Osteocyte (in vitro differentiated cells): ENCODE measurements at places on chromosomes 2 and 18. TPM values are rescaled to one million over a fixed set of nuclear protein-coding genes. Genes with fewer than 3 reads are reported as not detected.

POTEJ gene
- total RNA-seq, result not detected in 2 replicates

CD207 gene
- total RNA-seq, result not detected in 2 replicates

FZD7 gene
- total RNA-seq, result 37.0 and 37.8 TPM in 2 replicates

HOXD13 gene
- total RNA-seq, result not detected in 2 replicates

DNER gene
- total RNA-seq, result 0.13 and 0.19 TPM in 2 replicates

LYPD1 gene
- total RNA-seq, result 0.18 and 0.19 TPM in 2 replicates

DLX2 gene
- 17.4 and 17.6 TPM in 2 replicates for total RNA-seq

GYPC gene
- 110 and 114 TPM in 2 replicates for total RNA-seq

- no peak overlapping the region for H3K27ac ChIP-seq
- DNase-seq, result no peak
- H3K27me3 ChIP-seq, result no peaks in the 10 kb centered on the region
- no peak overlapping the region for H3K4me3 ChIP-seq
Measured at GRCh38 chr2:50763776-50764175, 268.2 kb downstream of the NRXN1 start.

DNA sequence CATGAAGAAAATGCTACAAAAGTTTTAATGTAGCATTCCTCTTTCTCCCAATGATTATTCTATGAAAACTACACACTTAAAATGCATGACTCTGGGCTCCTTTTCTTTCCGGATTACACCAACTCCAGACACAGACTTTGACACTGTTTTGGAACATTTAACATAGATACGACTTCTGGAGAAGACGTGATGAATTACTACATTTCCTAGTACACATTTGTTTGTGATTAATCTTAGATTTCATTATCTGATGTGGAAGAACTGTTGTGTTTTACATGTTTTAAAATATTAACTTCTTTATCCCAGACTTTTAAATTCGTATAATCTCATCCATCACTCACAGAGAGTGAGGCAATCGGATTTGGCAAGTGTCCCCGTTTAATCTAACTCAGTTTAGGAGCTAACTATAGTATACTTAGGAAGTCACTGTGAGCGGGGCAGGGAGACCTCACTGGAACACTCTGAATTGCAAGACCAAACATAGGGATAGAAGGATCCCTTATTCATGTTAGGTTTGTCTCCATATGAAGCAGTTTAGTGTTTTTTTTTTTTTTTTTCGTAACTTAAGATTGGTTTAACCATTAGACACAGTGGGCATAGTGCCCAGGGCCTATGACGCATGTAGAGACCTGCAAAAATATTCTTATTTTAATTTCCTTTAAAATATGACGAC is 66.7 kb downstream of the PDE1A start:
- no peak overlapping the region for H3K27ac ChIP-seq
- no peaks in the 10 kb centered on the region for H3K4me1 ChIP-seq
- no peaks in the 10 kb centered on the region for H3K27me3 ChIP-seq
- no peak for DNase-seq
- no peaks in the 10 kb centered on the region for H3K36me3 ChIP-seq

GRCh38 chr2:8494589-8494988 is 187.3 kb upstream of the ID2 start:
- peaks cover 13% of the 10 kb centered on the region for H3K27me3 ChIP-seq
- no peaks in the 10 kb centered on the region for H3K36me3 ChIP-seq
- H3K27ac ChIP-seq, result no peak overlapping the region
- no peak for DNase-seq

GRCh38 chr2:238381341-238382115 is 45.2 kb upstream of the ASB1 start:
- no peak for DNase-seq
- H3K27ac ChIP-seq, result no peak overlapping the region
- H3K4me3 ChIP-seq, result no peak overlapping the region
- no peaks in the 10 kb centered on the region for H3K27me3 ChIP-seq
- peaks cover 15% of the 10 kb centered on the region for H3K36me3 ChIP-seq

- peaks cover 4% of the 10 kb centered on the region for H3K4me1 ChIP-seq
- peaks cover 10% of the 10 kb centered on the region for H3K27me3 ChIP-seq
- H3K36me3 ChIP-seq, result no peaks in the 10 kb centered on the region
- H3K27ac ChIP-seq, result no peak overlapping the region
- no peak overlapping the region for H3K4me3 ChIP-seq
Measured at GRCh38 chr18:22228976-22229375, 59.6 kb downstream of the GATA6 start.

DNA sequence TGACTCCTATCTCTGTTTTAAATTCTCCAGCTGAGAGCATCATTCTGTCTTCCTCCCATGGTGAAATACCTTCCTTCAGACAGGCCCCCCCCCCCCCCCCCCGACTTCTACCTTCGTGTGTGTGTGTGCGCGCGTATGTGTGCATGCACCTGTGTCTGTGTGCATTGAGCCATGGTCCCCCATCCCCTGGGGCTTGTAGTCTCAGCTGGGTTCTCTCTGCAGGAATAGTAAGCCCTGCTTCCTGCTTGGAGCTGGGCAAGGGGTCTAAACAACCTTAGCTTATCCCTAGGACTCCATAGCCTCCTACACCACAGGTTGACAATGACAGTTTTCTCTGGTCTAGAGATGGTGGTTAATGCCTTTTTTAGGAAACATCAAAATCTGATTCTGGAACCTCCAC is 427.5 kb upstream of the KLHL29 start:
- no peaks in the 10 kb centered on the region for H3K27me3 ChIP-seq
- no peaks in the 10 kb centered on the region for H3K4me1 ChIP-seq
- H3K36me3 ChIP-seq, result no peaks in the 10 kb centered on the region
- no peak overlapping the region for H3K27ac ChIP-seq

- H3K27ac ChIP-seq, result no peak overlapping the region
- no peaks in the 10 kb centered on the region for H3K27me3 ChIP-seq
- no peak overlapping the region for H3K4me3 ChIP-seq
- no peaks in the 10 kb centered on the region for H3K4me1 ChIP-seq
- no peak for DNase-seq
Measured at GRCh38 chr2:15601681-15602080, 10.0 kb downstream of the DDX1 start.

DNA sequence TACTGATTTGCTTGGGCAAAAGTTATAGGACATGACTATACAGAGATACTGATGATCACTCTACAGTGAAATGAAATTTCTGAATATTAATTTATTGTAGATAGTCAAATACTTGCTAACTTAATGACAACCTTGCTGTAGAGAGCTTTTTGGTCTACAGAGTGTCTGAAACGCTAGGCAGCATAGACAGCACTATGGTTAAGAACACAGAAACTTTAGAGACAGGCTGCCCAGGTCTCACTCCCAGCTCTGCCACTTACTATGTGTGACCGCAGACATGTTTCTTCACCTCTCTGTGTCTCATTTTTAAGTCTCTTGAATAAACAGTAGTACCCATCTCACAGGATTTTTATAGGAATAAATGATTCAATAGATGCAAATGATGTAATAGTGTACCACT is 247.0 kb downstream of the TCF4 start:
- H3K4me3 ChIP-seq, result no peak overlapping the region
- peaks cover 11% of the 10 kb centered on the region for H3K4me1 ChIP-seq
- no peak for DNase-seq

GRCh38 chr2:82226441-82226840 is 1921.9 kb upstream of the LRRTM1 start:
- no peaks in the 10 kb centered on the region for H3K4me1 ChIP-seq
- no peak overlapping the region for H3K4me3 ChIP-seq
- H3K36me3 ChIP-seq, result no peaks in the 10 kb centered on the region
- no peak for DNase-seq
- H3K27ac ChIP-seq, result no peak overlapping the region

GRCh38 chr2:171763602-171764001 is 76.3 kb downstream of the DYNC1I2 start:
- no peak overlapping the region for H3K27ac ChIP-seq
- peaks cover 4% of the 10 kb centered on the region for H3K4me1 ChIP-seq
- no peaks in the 10 kb centered on the region for H3K27me3 ChIP-seq
- H3K36me3 ChIP-seq, result peaks cover 56% of the 10 kb centered on the region
- no peak overlapping the region for H3K4me3 ChIP-seq
- DNase-seq, result no peak

- no peak for DNase-seq
- H3K4me1 ChIP-seq, result peaks cover 27% of the 10 kb centered on the region
- no peaks in the 10 kb centered on the region for H3K27me3 ChIP-seq
Measured at GRCh38 chr2:188527141-188527540, 235.5 kb downstream of the GULP1 start.

GRCh38 chr2:237700512-237701032 is 73.2 kb downstream of the LRRFIP1 start:
- H3K36me3 ChIP-seq, result no peaks in the 10 kb centered on the region
- peak; percentile 91 for DNase-seq
- H3K27me3 ChIP-seq, result no peaks in the 10 kb centered on the region

- no peak overlapping the region for H3K4me3 ChIP-seq
- no peak for DNase-seq
- no peaks in the 10 kb centered on the region for H3K36me3 ChIP-seq
- no peak overlapping the region for H3K27ac ChIP-seq
- no peaks in the 10 kb centered on the region for H3K27me3 ChIP-seq
Measured at GRCh38 chr2:72191441-72191840, 43.8 kb upstream of the CYP26B1 start.

DNA sequence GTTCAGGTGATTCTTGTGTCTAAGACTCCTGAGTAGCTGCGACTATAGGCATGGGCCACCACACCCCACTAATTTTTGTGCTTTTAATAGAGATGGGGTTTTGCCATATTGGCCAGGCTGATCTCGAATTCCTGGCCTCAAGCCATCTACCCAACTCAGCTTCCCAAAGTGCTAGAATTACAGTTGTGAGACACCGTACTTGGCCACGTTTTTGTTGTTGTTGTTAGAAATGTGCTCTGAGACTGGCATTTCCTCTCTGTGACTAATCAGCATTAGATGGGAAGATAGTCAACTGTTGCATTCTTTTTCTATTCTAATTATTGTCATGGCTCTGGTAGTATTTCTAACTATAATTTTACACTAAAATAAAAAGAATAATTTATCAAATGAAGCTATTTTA is 191.7 kb downstream of the CAMKMT start:
- H3K27me3 ChIP-seq, result no peaks in the 10 kb centered on the region
- H3K4me1 ChIP-seq, result peaks cover 34% of the 10 kb centered on the region
- peak overlapping the region; percentile 21 for H3K27ac ChIP-seq

DNA sequence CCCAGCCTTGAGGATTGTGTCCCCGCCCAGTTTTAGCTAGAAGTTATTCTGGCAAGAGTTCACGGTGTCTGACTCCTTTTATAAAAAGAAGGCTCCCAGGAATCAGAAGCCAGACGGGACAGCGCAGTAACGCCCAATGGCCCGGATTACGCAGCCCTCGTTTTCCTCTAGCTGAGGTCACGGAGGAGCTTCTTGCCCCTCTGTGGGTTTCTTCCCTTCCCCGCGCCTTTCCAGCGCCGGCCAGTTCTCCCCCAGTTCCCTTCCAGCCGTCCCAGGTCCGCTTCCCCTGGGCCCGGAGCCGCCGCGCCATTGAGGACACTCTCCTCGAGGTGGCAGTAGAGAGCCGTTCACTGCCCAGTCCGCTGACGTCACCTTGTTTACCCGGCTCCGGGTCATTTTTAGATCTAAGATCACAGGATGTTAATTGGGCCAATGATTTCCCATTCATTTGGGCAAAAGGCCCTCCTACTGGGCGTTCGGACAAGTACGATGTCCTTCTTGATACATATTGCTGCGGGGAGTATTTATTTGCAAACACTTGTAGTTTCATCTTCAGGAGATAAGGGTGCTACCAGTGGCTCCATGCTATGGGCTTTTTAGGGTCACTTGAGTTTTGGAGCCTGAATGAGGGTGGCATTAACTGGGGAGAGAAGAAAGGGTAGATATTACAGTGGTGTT is 81.5 kb upstream of the PPM1B start:
- H3K36me3 ChIP-seq, result no peaks in the 10 kb centered on the region
- peaks cover 7% of the 10 kb centered on the region for H3K4me1 ChIP-seq
- no peaks in the 10 kb centered on the region for H3K27me3 ChIP-seq
- peak; percentile 92 for DNase-seq
- H3K27ac ChIP-seq, result peak overlapping the region; percentile 57

DNA sequence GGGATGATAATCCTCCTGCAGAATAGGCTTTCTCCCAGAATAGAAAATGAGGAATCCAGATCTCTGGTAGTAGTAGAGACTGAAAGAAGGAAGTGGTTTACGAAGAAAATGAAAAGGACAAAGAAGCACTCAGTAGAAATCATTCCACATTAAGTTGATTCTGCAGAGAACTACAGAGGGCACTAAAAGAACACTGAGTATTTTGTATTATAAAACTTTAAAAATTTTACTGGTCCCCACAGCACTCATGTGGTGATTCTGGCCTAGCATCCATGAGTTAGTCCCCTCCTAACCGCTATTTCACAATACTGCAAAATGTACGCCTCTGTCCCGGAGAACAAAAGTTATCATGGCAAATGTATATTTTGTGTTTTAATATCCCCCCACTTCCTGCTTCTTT is 42.9 kb upstream of the SLC35F5 start:
- no peaks in the 10 kb centered on the region for H3K36me3 ChIP-seq
- no peak overlapping the region for H3K4me3 ChIP-seq
- DNase-seq, result no peak
- H3K27me3 ChIP-seq, result no peaks in the 10 kb centered on the region
- H3K27ac ChIP-seq, result no peak overlapping the region
